ENCODE measurements at places on chromosomes 16 and 17. TPM values are rescaled to one million over a fixed set of nuclear protein-coding genes. Genes with fewer than 3 reads are reported as not detected.

DNA sequence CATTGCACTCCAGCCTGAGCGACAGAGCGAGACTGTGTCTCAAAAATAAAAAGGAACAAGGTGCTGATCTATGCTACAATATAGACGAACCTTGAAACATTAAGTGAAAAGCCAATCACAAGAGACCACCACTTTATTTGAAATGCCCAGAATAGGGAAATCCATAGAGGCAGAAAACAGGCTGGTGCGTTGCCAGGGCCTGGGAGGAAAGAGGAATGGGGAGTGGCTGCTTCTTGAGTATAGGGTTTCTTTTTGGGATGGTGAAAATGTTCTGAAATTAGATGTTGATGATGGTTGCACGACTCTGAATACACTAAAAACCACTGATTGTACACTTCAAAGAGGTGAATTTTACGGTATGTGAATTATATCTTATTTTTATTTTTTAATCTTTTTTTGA, 20.3 kb upstream of the GLIS2 start:
- no peak for DNase-seq

GRCh38 chr16:4803401-4803844, 990 bp upstream of the ROGDI start:
- no peak for DNase-seq

- DNase-seq: no peak
Observed at GRCh38 chr16:75250089-75250808, 1.2 kb downstream of the BCAR1 start.

DNA sequence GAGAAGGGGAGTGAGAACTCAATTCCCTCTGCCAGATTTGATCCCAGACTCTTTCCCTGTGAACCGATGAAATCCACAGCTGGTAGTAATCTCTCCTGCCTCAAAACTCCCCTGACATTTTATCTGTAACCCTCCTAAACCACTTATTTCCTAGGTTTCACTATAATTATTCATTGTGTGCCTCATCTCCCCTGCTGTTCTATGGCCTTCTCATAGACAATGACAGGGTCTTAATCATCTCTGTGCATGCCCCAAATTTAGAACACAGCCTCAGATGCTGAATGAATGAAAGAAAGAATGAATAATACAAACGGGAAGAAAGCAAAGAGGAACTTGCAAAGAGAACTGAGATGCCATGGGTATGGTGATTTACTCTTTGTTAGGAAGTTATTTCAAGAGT, 451.1 kb downstream of the HS3ST3B1 start:
- DNase-seq: no peak

CHRNE gene
- 2.0 TPM for polyA plus RNA-seq

DNA sequence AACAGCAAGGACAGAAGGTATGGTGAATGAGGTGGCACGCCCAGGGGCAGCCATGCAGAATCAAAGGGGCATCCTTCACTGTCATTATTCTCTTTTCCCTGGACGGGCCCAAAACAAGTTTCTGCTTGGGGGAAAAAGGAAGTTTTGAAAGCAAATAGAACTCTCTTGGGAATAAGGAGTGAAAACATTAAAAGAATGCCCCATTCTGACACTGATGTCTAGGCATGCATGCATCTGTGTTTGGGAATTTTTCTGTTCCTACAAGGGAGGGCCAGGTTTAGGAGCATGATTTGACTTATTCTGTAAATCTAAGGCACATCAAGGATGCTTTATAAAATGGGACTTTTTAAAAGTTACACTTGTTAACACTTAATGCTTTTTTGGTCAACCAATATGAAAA, 34.3 kb upstream of the SLC12A3 start:
- DNase-seq: no peak

- DNase-seq: no peak
Observed at GRCh38 chr16:79844603-79845002, 244.1 kb upstream of the MAF start.

DNA sequence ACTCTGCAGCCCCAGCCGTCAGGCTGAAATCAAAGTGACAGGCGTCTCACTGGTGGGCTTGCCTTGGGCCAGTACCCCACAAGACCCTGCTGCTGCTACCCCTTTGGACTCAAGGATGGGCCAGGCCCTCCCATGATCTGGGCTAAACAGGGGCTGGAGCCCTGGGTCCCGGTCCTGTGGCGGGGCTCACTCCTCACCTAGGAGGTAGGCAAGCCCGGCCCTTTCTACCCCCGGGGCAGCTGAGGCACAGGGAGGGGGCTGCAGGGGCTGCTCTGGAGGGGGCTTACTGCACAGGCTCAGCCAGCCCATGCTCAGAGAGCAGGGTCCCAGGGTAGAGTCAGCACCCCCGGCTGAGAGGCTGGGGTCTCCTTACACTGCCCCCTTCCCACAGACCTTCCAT, 23.6 kb downstream of the KATNB1 start:
- DNase-seq: no peak

- no peak for DNase-seq
Observed at GRCh38 chr16:77993111-77993985, 29.0 kb upstream of the CLEC3A start.

- no peak for DNase-seq
Observed at GRCh38 chr17:21163101-21163500, 36.3 kb downstream of the DHRS7B start.

DNA sequence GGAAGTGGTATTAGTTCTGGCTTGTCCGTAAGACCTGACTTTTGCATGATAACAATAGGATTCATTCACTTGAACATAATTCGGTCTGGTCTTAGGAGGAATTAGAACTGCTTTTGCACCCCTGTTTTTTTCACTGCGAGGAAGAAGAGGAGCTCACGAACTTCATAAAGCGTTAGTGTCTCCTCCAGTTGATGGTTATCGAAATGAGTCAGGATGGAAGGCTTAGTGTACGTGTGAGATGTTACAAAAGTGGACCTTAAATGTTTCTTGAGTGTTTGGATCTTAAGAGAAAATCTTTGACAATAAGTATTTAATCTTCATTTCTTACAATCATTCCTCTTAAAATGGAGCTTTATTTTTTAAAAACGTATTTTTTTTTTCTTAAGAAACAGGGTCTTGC, 52.8 kb downstream of the USP10 start:
- no peak for DNase-seq

GRCh38 chr17:57881143-57881542, 31.3 kb upstream of the MRPS23 start:
- DNase-seq: no peak

DNA sequence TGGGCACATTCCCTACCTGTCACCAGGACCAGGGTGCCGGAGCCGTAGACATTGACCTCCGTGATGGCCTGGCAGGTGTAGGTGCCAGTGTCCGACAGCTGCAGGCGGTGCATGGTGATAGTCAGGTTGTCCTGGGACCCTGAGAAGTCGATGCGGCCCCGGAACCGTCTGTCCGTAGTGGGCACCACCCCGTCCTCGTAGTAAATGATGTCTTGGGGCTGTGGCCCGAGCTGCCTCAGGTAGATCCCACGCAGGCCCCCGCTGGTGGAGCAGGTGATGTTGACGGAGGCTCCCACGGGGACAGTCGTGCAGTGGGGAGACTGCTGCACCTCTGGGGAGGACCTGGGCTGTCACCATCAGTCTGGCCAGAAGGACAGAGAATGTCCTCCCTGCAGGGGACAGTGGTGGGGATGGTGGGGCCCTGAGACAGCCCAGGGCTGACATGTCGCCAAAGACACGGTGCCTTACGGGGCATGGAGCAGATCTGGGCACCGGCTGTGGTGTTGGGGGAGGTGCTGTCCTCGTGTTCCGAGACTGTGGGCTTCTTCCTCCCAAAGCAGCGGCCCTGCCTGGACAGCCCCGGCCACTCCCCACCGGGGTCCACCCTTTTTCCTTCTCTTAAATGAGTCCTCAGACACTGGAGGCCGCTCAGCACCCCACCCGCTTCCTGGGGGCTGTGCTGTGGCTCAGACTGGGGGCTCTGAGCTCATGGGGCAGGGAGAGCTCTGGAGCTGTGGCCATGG, 586 bp downstream of the CD7 start:
- no peak for DNase-seq

DNA sequence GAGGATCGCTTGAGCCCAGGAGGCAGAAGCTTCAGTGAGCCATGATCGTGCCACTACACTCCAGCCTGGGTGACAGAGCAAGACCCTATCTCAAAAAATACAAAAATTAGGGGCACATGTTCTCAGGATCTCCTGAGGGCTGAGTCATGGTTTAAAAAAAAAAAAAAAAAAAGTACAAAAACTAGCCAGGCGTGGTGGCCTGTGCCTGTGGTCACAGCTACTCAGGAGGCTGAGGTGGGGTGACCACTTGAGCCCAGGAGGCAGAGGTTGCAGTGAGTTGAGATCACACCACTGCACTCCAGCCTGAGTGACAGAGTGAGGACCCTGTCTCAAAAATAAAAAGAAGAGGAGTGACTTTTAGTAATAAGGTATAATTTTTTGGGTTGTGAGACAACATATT, 16.9 kb downstream of the BLMH start:
- no peak for DNase-seq

- no peak for DNase-seq
Observed at GRCh38 chr17:74215342-74215727, 2.0 kb downstream of the TTYH2 start.

- no peak for DNase-seq
Observed at GRCh38 chr16:87345726-87346424, 28.7 kb upstream of the C16orf95 start.

DNA sequence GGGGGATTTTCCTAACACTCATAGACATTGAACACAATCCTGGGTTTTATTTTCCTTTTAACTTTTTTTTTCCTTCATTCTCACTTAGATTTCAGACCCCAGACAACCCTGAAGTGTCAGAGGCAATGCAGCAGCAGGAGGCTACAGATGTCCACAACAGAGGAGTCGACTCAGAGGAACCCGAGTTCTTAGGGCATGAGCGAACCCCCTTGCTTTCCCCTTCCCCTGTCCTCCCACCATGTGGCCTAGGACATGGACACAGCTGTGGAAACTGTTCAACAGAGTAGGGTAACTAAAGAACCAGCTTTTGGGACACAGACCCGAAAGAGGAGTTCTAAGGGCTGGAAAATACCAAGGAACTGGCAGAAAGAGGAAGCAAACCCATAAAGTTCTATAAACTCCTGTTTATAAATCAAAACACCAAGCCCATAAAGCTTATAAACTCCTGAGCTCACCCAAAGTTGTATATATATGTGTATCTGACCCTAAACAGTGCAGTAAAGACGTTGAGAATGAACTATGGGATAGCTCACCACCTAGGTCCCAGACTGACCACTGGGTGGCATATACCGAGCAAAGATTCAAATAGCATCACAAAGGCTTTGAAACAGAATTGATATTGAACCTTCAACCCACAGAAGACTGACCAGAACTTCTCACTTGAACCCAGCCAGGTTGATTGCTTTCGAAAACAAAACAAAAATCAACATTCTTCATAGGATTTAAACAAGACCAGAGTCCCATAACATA, 33.9 kb downstream of the CMTM4 start:
- no peak for DNase-seq

TBC1D3 gene
- polyA plus RNA-seq: not detected

DNA sequence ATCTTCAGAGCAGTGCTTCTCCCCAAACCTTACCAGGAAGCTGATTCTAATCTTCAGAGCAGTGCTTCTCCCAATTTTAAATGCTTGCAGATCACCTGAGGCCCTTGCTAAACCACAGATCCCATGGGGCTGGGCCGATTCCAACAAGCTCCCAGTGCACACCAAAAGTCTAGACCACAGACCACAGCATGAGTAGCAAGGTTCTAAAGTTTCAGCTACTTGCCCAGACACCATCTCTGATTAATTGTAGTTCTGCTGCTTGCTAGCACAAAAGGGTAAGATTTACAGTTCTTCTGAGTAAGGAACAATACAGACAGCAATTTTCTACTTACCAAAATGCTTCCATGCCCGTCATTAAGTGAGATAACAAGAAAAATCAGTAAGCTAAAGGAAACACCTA, 12.2 kb downstream of the CLEC3A start:
- DNase-seq: no peak

- DNase-seq: no peak
Observed at GRCh38 chr17:7655541-7655840, 4.8 kb downstream of the ATP1B2 start.

- DNase-seq: no peak
Observed at GRCh38 chr16:89845417-89845816, 17.1 kb downstream of the SPIRE2 start.

DNA sequence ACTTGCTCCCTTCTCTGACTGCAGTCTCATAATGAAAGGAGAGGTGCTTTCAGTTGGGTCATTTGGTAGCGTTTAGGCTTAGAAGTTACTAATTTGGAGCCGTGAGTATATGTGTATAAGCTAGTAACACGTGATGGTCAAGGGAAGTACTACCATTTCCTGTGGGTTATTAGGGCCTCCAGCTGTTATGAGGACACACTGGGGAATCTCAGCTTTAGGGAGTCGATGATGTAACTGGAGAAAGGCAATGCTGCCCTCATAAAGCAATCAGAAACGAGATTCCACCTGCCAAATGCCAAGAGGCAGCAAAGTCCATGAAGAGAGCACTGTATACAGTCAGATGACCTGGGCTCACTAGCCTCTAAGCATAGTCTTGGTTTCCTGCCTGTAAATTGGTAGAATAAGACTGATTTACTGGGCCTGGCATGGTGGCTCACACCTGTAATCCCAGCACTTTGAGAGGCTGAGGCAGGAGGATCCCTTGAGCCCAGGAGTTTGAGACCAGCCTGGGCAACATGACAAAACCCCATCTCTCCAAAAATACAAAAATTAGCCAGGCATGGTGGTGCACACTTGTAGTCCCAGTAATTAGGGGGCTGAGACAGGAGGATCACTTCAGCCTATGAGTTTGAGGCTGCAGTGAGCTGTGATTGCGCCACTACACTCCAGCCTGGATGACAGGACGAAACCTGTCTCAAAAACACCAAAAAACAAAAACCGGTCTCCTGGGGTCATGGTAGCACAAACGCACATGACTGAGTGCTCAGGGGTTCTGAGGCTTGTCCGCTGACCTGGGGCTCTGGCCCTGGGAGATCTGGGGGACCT, 53.0 kb downstream of the SF3B3 start:
- DNase-seq: no peak

RNF222 gene
- polyA plus RNA-seq: 0.07 TPM

- no peak for DNase-seq
Observed at GRCh38 chr16:75997606-75998005, 271.3 kb upstream of the CPHXL start.

DNA sequence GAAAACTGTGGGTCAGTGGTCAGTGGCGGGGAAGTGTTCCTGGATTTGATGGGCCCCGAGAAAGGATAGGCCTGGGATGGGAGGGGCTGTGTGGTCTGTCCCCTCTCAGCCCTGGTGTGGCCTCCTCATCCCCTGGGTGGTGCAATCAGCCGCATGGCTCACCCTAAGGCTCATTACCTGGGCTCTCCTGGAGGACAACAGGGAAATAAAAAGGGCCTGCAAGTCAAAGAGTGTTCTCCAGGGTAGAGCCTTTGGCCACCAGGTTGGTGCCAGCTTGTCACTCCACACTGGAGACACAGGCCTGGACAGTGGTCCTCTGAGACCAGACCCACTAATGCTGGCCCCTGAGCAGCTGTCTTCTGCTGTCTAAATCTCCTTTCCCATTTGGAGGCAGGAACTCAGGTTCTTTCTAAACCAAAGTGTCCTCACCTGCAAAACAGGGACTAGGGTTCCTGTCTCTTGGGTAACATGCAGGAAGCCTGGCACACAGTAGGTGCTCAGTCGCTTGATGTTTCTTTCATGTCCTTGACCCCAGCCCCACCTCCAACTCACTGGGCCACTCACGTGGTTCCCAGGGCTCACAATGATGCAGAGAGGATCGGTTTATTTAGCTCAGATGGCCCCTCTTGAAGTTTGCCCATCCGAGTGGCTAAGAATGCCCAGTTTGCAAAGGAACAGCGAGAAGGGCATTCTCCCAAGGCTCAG, 2.4 kb downstream of the NDRG4 start:
- DNase-seq: no peak
